ENCODE measurements at places on chromosomes 12 and 14. TPM values are rescaled to one million over a fixed set of nuclear protein-coding genes. Genes with fewer than 3 reads are reported as not detected.

The TOMM20L gene
- not detected for total RNA-seq

GRCh38 chr14:75258079-75258802, 20.4 kb upstream of the FOS start:
- peak overlapping the region; percentile 78 for H3K4me3 ChIP-seq
- no peak for DNase-seq
- no peaks in the 10 kb centered on the region for H3K36me3 ChIP-seq
- H3K4me1 ChIP-seq = peaks cover 20% of the 10 kb centered on the region

- peaks cover 6% of the 10 kb centered on the region for H3K4me1 ChIP-seq
- no peak overlapping the region for H3K4me3 ChIP-seq
- H3K27ac ChIP-seq = no peak overlapping the region
Measured at GRCh38 chr12:109840305-109841074, 7.3 kb upstream of the TRPV4 start.

The OTX2 gene
- not detected for total RNA-seq

DNA sequence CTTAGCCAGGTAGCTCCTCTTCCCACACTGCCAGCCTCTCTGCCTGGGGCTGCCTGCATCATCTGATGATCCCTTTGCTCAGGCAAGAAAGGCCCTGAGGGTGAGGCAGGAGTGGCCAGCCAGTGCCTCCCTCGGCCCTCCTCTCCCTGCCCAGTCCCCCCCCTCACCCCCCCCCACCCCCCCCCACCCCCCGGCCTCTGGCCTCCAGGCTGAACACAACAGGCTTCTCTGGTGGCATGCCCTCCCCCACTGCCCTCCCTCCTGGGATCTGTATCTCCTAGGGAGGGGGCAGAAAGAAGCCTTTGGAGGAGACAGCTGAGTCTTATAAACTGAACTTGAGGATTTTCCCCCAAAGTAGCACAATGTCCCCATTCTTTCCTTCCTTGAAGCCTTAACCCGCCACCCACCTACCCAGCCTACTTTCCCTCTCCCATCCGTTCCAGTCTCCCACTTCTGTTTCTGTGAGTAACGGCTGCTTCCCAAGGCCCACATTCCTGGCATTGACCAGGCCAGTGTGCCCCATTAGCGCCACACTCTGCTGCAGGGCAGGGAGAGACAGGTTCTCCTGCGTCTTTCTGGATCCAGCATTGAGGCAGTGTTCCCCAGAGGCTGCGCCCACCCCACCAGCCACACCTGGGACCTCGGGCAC, 82.1 kb downstream of the B4GALNT3 start:
- peaks cover 33% of the 10 kb centered on the region for H3K4me1 ChIP-seq
- no peak overlapping the region for H3K27ac ChIP-seq
- no peak for DNase-seq
- no peak overlapping the region for H3K4me3 ChIP-seq

DNA sequence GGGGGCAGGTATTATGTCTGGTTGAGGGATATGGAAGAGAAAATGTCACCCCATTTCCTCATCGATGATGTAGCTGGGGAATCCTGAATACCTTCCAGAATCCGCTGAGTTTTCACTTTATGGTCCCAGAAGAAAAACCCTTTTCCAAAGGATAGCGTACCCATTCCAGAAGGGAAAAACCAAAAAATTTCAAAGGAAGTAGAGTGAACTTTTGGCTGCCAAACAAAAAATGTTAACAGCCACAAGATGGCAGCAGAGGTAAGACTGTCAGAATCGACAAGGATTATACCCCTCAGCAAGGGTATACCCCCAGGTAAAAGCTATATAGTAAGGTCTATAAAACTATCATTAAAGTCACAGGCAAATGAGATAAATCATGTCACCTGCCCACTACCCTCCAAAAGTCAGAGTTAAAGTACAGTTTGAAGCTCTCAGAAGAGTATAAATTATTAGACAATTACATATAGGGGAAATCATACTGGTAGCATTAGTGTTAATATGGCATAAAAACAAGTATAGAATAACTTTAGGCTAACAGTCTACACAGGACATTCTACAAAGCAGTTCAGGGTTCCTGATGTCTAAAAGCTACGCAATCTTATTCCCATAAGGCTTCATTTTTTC, 18.0 kb downstream of the ACIN1 start:
- H3K27ac ChIP-seq = no peak overlapping the region
- H3K4me1 ChIP-seq = peaks cover 5% of the 10 kb centered on the region
- no peak overlapping the region for H3K4me3 ChIP-seq
- peaks cover 79% of the 10 kb centered on the region for H3K36me3 ChIP-seq
- peak; percentile 56 for DNase-seq
- no peaks in the 10 kb centered on the region for H3K27me3 ChIP-seq

- no peaks in the 10 kb centered on the region for H3K36me3 ChIP-seq
- H3K27ac ChIP-seq = no peak overlapping the region
- H3K4me3 ChIP-seq = no peak overlapping the region
- no peak for DNase-seq
Measured at GRCh38 chr12:5509557-5509956, 77.6 kb downstream of the NTF3 start.

DNA sequence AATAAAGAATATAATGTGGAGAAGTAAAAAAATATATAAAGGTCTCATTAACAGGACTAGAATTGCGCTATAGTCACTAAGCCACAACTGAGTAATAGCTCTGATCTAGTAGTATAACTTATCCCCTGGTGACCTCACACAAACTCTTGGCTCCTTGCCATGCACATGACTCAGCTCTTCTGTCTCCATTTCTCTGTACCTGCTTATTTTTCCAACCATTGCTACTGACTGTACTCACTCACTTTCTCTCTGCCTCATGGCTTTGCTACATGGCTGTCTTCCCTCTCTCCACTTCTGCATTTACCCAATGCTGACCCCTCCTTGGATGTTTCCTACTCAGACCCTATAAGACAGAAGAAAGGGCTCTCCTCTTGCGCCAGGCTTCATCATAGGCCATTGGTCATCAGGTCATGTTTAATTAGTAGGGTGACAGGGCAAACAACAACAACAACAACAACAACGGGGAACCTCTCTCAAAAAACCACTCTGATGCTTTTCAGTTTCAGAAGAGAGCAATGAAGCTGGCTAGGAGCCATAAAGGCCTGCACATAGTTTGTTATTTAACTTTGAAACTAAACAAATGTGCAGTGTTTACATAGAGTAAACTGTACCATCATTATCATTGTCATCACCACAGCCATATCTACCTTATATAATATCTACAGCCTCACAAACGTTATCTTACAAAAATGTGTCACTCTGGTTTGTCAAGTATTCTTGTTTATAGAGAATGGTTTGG, 25.6 kb upstream of the KRAS start:
- H3K36me3 ChIP-seq = peaks cover 2% of the 10 kb centered on the region
- H3K4me1 ChIP-seq = peaks cover 23% of the 10 kb centered on the region
- H3K4me3 ChIP-seq = no peak overlapping the region
- no peak for DNase-seq
- H3K27me3 ChIP-seq = no peaks in the 10 kb centered on the region

DNA sequence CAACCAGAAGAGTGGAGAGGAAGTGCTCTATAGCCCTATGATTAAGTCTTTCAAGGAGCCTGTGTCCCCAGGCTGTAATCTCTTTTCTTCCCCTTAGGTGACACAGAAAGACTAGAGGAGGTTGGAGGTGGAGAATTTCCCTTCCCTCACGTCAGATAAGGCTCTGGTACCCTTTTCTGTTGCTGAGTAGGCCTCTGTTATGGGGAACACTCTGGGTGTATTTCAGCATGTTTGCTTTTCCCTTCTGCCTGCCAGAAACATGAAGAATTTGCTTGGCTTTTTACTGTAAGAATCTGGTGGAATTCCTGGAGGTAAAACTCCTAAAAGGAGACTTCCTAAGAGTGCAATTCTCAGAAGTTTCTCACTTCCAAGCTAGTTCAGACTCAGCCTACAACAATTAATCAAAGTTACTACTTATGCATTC, 58.3 kb downstream of the SIX1 start:
- no peaks in the 10 kb centered on the region for H3K4me1 ChIP-seq
- peaks cover 11% of the 10 kb centered on the region for H3K27me3 ChIP-seq
- no peak overlapping the region for H3K4me3 ChIP-seq
- no peak for DNase-seq

The BCAT1 gene
- 19.7 TPM for total RNA-seq

The GLT1D1 gene
- total RNA-seq = not detected

DNA sequence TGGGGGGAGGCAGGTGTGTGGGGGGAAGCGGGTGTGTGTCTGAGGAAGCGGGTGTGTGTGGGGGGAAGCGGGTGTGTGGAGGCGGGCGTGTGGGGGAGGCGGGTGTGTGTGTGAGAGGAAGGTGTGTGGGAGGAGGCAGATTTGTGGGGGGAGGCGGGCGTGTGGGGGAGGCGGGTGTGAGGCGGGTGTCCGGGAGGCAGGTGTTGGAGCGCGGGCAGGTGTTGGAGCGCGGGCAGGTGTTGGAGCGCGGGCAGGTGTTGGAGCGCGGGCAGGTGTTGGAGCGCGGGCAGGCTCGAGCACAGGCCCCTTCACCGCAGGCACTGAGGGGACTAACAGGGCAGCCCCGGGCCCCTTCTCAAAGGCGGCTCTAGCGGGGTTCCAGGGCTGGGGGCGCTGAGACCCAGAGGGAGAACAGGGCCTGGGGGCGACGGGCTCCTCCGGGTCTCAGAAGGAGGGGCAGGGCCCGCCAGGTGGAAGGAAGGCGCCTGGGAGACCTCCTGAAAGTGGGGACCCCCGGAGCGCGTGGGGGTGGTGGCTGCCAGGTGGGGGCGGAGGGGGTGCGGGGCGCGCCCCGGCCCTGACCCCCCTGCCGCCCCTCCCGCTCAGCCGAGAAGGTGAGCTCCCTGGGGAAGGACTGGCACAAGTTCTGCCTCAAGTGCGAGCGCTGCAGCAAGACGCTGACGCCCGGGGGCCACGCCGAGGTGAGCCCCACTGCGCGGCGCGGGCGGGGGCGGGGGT, 3.2 kb downstream of the CRIP2 start:
- peaks cover 3% of the 10 kb centered on the region for H3K36me3 ChIP-seq
- H3K27me3 ChIP-seq = peaks cover 26% of the 10 kb centered on the region
- no peak for DNase-seq
- H3K4me1 ChIP-seq = peaks cover 39% of the 10 kb centered on the region
- no peak overlapping the region for H3K4me3 ChIP-seq

- H3K4me3 ChIP-seq = no peak overlapping the region
- peaks cover 9% of the 10 kb centered on the region for H3K27me3 ChIP-seq
- peak; percentile 40 for DNase-seq
- peaks cover 27% of the 10 kb centered on the region for H3K4me1 ChIP-seq
- H3K36me3 ChIP-seq = no peaks in the 10 kb centered on the region
- peak overlapping the region; percentile 54 for H3K27ac ChIP-seq
Measured at GRCh38 chr14:75223664-75224154, 47.3 kb upstream of the TMED10 start.

Data from activated CD8-positive, alpha-beta T cell treated with anti-CD3 and anti-CD28 coated beads, Interleukin-2, amount 10 ng/mL, durations not matched to agents 7 days and 5 days (primary cell).